CD4-positive, alpha-beta T cell treated with Interleukin-10 for 1 hour (primary cell): ENCODE measurements at places on chromosomes 1 and 21.
A peak's percentile ranks its signal among the peaks of the same experiment; 100 is the strongest.

DNA sequence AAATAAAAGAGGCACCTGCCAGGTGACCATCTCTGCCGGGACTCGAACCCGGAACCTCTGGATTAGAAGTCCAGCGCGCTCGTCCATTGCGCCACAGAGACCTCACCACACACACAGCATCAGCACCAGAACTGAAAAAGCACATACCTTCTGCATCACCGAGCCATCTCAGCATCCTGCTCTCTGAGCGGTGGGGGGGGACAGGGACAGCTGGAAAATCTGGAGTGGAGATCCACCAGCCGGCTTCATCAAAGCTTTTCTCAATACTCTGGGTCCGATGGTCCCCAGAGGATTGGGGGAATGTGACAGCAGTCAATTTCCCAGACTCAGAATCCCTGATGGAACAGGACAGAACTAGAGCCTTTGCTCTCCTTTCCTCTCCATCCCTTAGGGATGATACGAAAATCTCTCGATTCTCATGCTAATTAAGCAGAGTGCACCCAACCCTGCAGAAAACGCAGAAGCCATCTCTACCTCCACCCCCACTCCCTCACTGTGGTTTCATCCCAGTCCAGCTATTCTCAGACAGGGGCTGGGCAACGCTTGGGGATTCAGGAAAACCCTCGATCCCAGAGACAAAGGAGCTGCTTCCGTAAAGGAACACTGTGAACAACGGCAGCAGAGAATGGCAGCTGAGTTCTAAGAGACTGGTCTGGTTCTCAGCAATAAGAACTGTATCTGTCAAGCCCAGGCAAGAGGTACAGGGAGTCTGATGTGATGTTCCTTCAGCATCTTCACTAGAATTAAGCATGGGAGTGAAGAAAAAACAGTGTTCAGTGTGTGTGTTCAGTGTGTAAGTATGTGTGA is 29.6 kb upstream of the CADM3 start:
- no peak for DNase-seq

DNA sequence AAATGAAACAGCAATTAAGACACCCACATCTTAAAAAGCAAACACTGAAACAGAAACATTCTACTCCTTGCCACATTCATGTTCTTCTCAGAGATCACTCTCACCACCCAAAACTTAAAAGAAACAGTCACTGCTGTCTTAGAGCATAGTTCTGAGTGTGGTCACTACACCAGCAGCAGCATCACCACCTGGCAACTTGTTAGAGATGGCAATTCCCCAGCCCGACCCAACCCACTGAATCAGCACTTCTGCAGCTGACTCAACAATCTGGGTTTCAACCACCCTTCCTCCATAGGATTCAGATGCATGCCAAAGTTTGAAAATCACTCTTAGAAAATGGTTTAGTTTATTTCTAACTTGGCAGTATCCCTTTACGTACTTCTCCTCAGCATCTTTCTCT is 126.1 kb downstream of the CDC42BPA start:
- DNase-seq: no peak

GRCh38 chr1:19949016-19949415 is 25.6 kb upstream of the PLA2G2E start:
- no peak for DNase-seq

GRCh38 chr1:154272999-154273563 is 652 bp downstream of the HAX1 start:
- no peak for DNase-seq

DNA sequence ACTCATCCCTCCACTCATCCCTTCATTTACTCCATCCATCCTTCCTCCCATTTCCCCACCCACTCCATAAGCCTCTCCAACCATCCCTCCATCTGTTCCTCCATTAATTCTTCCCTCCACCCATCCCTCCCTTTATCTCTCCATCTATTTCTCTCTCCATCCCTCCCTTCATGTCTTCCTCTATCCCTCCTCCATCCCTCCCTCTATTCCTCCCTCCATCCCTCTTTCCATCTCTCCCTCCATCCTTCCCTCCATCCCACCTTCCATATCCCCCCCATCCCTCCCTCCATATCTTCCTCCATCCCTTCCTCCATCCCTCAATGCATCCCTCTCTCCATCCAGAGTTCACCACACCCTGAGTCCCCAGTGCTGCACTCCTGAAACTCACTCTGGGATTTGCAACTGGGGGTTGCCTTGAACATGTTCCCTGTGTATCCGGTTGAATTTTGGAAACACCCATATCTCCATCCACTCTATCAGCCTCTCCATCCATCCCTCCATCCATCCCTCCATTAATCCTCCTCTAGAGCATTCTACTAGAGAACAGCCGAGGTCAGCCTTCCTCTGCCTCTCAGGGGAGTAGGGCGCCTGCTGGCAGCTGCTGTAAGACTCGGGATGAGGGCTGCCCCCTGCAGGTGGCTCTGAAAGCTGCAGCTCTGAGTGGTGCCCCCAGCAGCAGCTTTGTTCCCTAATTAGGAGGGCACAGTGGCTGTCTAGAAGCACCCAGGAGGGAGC is 39.4 kb downstream of the ABCG1 start:
- peak; percentile 83 for DNase-seq

DNA sequence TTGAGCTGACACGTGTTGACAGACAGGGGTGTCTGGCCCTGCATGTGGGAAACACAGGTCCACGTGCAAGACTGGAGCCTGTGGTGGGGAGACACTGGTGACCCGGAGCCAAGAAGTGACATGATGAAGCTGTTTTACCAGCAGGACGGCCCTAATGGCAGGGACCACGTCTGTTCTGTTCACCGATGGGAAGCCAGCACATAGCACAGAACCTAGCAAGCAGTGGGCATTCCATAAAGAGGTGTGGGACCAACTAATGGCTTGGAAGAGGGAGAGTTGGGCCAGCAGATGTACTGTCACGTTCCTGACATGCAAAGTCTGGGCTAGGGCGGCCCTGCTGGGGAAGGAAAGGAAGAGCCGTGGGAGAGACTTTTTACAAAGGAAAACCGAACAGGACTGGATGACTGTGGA is 15.3 kb downstream of the NAV1 start:
- DNase-seq: no peak

DNA sequence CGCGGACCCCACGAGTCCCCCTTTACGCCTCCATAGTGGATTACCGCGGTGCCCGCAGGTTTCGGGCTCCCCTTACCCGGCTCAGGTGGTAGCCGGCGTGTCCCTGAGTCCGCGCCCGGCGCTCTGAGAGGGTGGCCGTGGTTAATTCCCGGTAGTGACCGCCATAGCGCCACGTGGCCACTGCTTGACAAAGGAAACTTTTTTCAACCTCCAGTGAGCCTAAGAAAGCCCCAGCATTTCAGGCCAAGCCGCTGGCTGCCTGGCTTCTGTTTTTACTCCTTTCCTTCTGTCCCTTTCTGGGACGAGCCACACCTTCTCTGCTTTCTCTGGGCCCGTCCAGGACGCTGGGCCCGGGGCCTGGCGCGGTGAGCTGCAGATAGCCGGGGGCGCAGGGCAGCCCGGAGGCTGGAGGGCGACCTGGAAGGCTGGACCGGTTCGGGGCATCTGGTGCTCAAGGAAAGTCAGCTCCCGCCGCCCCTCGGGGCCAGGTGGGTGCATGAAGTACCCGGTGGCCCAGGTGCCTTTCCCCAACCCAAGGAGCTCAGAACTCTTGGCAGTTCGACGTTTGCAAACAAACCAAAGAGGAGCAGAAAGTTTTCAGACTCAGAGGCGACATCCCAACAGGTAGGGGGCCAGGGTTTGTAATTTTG is 540 bp upstream of the C1orf198 start:
- DNase-seq: no peak

GRCh38 chr1:193085263-193085662 is 20.0 kb downstream of the GLRX2 start:
- DNase-seq: no peak

DNA sequence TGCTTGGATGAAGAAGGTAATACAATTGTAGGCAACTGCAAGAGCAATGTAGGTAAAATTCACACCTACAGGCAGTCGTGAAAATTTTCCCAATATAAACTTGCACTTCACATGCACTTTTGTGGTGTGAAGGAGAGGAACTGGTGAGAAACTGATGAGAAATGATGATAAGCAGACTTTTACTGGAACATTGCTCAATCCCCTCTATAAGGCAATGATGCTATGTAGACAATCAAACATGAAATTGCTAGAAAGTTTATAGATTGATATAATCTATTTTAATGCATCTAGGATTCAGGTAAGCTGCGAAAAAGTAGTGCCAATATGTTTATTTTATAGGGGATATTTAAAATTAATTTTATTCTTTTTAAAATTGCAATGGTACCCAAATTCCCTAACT is 802.2 kb downstream of the KCNT2 start:
- DNase-seq: no peak

GRCh38 chr1:178145605-178146004 is 51.7 kb downstream of the RASAL2 start:
- no peak for DNase-seq

DNA sequence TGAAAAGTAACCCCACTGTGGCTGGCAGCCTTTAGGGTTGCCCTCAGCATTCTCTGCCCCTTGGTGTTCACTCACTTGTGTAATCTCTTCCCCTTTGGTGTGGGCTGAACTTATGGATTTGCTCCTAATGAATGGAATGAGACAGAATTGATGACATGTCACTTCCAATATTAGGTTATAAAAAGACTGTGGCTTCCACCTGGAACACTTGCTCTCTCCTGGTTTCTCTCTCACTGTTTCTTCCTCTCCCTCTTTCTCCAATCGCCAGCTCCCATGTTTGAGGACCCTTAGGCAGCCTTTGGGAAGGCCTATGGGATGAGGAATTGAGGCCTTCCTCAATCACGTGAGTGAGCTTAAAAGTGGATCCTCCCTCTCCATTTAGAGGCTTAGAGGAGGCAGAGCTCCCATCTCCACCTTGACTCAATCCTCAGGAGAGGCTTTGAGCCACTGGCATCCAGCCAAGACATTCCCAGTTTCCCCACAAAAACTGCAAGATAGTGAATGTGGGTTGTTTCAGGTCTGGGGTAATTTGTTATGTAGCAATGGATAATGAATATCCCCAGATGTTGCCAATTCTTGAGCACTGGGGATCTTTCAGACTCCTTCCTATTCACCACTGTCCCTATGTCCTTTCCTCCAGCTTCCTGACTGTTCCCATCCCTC is 95.5 kb upstream of the CD34 start:
- DNase-seq: no peak

DNA sequence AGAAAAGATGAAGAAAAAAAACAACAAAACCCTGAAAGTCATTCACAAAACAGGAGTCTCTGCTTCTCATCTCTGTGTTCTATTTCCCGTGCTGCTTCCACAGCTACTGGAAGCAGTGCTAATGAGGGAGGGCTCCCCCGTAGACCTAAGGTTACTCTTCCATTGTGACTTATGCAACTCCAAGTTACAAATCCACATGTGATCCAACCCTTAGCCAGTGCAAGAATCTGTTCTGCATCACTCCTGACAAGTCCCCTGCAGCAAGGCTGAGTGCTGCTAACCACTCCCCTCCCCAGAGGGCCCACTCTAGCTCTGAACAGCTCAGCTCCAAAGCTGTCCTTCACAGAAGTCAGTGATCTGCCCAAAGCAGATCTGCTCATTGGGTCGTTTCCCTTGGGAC is 10.3 kb downstream of the DNALI1 start:
- DNase-seq: no peak

GRCh38 chr1:94061513-94062443 is 59.2 kb downstream of the ABCA4 start:
- peak; percentile 22 for DNase-seq

DNA sequence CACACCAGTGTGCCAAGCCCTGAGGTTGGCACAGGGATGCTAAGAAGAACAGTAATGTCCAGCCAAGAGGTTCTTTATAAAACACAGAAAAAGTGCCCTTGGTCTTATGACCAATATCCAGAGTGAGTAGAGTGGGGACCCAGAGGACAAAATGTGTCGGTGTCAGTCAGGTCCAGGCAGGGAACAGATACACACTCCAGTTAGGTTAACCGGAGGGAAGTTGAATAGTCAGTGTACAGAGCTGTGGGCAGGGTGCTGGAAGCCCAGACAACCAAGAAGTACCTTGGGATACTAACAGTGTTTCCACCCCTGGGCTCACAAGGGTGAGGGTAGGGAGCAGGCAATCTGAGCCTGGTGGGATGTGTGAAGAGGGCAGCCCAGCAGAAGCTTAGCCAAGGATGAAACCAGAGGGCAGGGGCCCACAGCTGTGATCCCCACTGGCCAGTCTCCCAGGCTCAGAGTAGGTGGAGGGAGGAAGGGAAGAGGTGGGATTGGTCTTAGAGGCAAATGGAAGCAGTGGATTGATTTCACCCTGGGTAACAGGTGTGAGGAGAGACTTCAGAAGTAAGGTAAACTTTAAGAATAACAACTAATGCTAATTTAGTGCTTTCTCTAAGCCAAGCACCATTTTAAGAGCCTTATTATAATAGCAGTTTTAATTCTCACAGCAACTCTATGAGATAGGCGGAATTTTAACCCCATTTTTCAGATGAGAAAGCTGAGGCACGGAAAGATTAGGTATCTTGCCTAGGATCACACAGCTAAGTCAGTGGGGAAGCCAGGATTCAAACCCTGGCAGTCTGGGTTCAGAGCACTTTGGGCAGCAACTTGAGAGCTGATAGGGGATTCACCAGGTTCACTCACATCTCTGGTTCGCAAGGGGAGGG is 143.4 kb upstream of the HOOK1 start:
- DNase-seq: no peak

DNA sequence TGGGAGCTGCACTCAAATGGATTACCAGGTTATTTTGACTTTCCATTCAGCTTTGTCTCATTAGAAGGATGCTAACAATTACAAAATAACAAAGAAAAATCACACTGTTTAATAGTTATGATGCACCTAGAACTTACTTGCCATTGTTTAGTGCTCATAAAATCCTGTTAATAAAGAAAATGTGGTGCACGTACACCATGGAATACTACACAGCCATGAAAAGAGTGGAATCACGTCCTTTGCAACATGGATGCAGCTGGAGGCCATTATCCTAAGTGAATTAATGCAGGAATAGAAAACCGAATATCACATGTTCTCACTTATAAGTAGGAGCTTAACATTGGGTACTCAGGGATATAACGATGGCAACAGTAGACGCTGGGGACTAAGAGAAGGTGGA is 19.8 kb downstream of the MAP3K21 start:
- DNase-seq: no peak

DNA sequence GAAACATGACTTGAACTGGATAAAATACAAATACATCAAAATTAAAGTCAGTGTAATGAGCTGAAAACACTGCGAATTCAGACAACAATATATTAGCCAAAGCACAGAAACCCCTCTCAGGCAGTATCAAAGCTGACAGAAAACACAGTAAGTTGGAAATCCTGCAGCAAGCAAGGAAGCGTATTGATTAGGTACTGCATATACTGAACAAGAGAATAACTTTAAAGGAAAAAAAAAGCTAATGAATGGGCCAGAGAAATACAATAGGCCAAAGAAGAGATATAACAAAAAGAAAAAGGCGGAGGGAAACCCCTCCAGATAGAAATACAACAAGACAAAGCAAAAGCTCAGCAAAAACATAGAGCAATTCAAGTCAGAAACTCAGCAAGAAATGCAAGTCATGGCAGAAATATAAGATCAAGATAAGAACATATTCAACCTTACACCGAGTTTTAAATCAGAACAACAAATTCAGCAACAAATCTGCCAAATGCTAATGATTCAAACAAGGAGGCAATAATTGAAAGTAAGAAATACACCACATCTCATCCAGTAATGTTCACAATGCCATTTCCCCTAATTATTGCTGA is 299.0 kb downstream of the USH2A start:
- no peak for DNase-seq

GRCh38 chr1:64540265-64540791 is 70.4 kb downstream of the CACHD1 start:
- DNase-seq: no peak

GRCh38 chr1:68478662-68479061 is 18.2 kb downstream of the DEPDC1 start:
- no peak for DNase-seq

- DNase-seq: peak; percentile 92
These were observed at the start of gene PINK1 for GRCh38 chr1:20633190-20634064. PINK1 (plus strand) TSS chr1:20633458; CDS start chr1:20633549, 91 bp downstream.
